ENCODE measurements at places on chromosomes 11 and 22.

GRCh38 chr11:70734911-70735310 lies 336.6 kb downstream of the CTTN start:
- DNase-seq: no peak

DNA sequence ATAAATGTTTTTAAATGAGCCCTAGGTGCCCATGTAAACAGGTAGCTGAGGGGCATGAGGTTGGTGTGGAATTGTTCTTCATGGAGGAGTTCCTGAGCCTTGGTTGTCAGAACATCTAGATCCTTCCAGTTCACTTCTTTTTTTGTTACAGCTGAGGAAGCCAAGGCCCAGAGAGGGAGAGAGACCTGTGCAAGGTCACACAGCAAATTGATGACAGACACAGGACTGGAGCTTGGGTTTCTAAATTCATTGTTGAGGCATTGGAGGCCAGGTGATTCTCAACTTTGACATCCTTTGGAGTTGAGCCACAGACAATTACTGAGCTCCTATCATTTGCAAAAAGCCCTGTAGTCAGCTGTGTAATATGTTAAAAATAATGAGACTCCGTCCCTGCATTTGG lies 73.1 kb upstream of the CRYBB3 start:
- DNase-seq: no peak

DNA sequence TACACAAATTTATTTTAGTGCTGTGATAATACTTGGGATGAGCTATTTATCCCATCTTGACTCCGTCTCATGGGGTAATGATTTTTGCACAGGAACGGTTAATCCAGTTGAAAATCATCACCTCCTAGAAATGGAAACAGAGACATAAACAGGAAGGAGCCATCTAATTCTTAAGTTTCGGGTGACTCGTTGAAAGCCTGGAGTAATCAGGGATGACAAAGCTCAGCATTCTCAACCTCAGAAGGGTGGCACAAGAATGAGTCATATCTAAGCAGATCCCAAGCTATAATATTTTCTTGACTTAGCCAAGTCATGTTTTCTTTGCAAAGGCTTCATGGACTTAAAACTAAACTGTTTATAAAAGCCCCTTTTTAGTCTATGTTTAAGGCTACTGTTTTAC lies 280.8 kb upstream of the CCDC90B start:
- DNase-seq: no peak

DNA sequence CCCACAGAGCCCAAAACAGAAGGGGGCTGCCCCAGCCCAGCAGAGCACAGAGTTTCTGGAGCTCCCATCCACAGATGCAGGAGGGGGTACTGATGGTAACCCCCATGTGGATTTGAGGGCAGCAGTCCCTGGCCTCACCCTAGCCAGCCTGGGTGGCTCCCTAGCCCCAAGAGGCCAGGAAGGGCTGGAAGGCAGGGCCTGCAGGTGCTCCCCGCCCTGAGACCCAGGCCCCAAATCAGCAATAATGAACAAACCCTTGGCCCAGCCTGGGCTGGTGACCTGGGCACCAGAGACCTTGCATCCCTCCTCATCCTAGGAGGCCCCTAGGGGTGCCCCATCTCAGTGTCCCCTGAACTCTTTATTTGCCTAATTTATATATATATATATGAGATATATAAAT lies 61.6 kb downstream of the MORC2 start:
- no peak for DNase-seq

- DNase-seq: no peak
Observed at GRCh38 chr22:45698094-45698493, 26.5 kb downstream of the ATXN10 start.

DNA sequence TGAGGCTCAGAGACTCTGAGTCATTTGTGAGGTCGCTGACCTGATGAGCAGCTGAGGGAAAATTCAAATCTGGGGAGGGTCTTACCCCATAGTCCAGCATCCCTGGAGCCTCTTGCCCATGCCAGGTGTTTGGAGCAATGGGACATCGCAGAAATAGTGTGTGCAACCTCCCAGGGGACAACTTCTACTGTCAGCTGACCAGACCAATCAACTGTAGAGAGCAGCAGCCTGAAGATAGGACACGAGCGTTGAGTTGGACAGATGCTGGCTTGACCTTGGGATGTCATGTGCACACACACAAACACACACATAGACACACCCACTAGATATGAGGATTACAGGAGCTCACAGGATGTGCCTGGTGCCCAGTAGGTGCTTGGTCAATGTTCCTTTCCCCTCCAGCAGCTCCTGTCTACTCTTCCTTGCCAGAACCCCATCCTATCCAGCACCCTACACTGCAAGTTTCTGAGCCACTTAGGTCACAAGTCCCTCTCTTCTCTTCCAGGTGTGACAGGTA lies 59.1 kb upstream of the MPEG1 start:
- no peak for DNase-seq

DNA sequence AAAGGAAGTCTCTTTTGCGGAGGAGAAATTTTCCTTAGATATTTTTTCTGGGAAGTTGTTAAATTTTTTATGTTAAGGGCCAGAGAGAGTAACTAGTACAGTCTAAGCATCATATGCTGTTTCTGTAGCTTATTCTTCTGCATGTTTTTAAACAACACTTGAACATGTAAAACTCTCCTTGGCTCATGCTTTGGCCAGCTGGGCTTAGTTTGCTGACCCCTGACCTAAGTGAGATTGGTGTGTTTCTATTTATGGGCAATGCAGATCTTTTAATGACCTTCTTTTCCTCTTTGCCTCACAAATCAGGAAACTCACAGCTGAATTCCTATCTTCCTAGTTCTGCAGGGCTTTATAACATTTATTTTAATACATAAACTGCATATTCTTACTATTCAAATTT lies 942.5 kb downstream of the OPCML start:
- DNase-seq: no peak

DNA sequence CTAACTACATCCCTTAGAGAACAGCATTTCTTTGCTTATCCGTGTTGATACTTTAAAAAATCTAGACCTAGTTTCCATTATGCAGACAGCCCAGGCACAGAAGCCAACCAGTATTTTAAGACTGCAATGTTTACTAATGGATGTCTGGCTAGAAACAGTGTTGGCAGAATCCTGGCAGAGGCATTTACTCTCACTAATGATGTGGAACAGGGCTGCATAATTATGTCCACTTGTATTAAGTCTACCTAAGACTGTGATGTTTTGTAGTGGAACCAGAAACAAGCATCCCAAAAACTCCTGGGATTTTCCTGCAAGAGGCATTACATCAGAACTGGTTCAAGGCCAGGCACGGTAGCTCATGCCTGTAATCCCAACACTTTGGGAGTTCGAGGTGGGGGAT lies 50.2 kb upstream of the PICALM start:
- no peak for DNase-seq

DNA sequence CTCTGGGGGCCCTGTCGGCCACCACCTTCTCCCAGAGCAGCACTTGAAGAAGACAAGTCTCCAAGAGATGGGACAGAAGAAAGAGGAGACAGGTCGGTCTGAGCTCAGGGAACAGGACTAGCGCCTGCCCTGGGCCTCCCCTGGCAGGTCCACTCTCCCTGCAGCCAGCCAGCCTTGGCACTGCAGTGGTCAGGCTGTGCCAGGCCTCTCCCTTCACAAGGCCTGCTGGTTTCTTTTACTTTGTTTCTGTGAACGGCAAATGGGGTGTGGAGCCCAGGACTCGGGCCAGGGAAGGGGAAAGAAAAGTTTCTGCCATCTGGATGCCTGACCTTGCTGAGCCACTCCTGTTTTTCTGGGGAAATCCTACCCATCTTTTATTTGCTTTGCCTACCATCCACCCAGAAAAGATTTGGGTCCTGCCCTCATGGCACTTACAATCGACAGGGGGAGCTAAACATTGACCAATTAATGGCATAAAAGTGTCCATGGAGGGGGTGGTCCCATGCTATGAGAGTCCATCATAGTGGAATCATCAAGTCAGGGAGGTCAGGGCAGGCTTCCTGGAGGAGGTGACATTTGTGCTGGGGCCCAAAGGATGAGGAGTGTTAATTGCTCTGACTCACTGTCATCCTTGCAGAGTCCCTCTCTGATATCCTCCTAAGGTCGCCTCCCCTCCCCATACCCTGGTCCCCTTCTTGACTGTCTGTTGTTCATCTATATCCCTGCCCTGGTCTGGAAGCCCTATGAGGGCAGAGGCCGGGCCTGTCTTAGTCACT lies 65.2 kb downstream of the NFAM1 start:
- no peak for DNase-seq

- DNase-seq: peak; percentile 64
Observed at GRCh38 chr11:113615098-113615497, 91.0 kb downstream of the TMPRSS5 start.

- DNase-seq: no peak
Observed at GRCh38 chr11:16925561-16926065, 88.6 kb downstream of the PLEKHA7 start.

DNA sequence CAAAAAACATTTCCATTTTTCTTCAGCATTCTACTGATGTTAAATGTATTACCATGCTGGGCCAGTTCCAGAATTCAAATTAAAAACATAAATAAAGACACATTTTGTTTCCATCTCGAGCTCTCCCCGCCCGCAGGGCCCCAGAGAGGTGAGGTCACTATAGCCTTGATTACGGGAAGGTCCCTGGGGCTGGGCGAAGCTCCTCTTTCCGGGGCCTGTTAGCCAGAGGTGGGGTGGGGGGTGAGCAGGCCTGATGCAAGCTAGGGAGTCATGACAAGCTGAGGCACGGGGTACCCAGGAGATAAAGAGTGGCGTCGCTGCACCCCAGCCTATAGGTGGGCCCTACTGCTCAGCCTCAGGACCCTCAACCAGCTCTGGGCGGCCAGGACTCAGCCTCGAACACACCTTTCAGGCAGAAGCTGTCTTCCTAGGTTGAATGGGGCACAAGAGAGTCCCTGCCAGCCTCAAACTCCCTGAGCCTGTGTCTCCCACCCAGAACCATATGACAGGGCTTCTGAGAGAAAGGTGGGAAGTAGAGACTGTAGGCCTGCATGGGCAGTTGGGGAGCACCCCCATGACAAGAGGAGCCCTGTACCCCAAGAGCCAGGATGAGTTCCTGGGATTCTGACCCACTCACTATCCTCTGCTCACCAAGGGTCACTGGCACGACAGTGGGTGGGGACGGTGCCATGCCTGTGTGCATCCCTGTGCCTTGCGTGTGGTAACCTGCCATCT lies 34.8 kb downstream of the KCNQ1OT1 start:
- DNase-seq: no peak

GRCh38 chr22:24427500-24428164 lies at the start of gene ADORA2A:
Gene ADORA2A (plus strand): TSS chr22:24427599. CDS start chr22:24433405, 5,806 bp downstream.
- DNase-seq: no peak

DNA sequence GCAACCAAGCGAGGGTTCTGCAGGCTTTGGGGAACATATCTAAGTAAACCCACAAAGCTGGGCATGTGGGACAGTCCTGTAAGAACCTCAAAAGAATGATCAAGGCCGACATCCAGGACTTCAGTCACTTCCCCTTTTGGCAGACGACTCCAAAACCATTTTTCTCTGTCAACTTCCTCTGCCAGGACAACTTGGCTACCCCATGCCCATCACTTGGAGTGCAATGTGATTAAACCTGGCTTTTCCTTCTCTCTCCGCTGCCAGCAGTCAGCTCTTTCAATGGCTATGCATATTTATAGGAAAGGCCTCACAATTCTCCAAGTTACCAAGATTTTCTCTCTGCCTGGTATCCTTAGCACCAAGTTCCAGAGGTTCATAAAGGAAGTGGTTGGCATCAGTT lies 78.9 kb downstream of the C11orf58 start:
- no peak for DNase-seq

GRCh38 chr11:35825386-35825785 lies 118.5 kb upstream of the LDLRAD3 start:
- DNase-seq: no peak

DNA sequence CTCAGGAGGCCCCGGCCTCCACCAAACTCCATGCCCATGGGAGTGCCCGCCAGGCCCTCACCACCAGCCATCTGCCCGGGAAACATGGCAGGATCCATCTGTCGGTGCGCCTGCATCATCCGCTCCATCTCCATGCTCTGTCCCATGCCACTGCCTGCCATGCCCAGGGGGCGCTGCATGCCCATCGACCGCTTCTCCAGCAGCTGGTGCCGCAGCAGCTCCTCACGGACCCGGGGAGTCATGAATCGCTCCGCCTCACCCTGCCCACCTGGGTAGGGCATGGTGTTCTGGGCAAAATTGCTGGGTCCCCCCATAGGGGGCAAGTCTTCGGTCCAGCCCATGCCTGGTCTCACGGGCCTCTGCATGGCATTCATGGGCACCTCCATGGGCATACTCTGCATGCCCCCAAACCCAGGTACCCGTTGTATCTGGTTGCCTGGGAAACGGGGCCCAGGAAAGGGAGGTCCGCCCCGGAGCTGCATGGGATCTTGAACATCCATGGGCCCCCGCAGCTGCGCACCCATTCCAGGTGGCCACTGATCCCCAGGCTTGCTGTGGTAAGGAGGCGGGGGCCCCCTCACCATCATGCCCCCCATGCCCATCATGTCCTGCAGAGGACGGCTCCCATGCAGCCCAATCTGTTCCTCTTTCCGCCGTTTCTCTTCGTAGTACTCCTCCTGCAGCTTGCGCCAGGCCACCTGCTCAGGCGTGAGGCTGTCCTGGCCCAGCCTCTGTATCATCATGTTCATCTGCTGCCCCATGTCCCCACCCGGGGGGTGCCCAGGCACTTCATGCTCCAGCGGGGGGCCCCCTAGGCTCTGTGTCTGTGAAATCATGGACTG lies 18.0 kb downstream of the CXCR5 start:
- DNase-seq: no peak

DNA sequence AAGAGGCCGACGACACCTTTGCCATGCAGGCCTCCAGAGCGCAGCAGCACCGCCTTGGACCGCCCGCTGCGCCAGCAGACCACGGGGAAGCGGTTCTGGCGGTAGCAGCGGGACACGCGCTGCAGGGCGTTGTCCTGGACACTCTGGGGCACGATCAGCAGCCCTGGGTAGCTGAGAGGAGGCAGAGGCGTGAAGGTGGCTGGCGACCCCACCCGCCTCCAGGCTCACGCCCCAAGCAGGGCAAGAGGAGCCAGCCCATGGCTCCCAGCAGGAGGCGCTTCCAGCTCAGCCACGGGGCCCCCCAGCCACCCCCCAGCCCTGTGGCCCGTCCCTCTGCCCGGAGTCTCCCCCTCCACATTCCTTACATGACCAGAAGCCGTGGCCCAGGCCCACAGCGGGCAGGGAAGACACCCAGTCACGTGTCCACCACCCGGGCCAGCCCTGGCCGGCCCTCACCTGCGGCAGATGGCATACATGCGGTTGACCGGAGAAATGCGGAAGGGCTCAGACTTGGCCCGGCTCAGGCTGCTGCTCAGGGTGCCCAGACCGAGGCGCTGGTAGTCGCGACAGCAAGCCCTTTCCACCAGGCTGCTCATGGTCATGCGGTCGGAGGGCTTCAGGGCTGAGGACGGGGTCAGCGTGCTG lies 15.2 kb downstream of the SBF1 start:
- no peak for DNase-seq

DNA sequence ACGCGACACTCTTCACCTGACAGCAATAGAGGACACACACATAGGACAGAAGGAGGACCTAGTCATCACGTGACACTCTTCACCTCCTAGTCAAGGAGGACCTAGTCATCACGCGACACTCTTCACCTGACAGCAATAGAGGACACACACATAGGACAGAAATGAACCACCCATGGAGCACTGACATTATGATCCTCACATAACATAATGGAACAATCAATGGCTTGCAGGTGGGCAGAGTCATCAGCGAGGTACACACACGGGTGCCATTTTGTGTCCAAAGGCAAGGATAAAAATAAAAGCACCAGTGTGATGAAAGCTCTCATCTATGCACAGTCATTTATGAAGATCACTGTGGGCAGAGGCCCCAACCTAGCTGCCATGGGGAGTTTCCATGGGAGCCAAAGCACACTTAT lies 354.7 kb downstream of the LARGE1 start:
- no peak for DNase-seq
